ENCODE measurements at places on chromosomes 13 and 19.

GRCh38 chr13:28684257-28684656 lies 25.3 kb downstream of the POMP start:
- DNase-seq, result no peak

GRCh38 chr13:28718196-28718542 lies 601 bp downstream of the SLC46A3 start:
- DNase-seq, result no peak

DNA sequence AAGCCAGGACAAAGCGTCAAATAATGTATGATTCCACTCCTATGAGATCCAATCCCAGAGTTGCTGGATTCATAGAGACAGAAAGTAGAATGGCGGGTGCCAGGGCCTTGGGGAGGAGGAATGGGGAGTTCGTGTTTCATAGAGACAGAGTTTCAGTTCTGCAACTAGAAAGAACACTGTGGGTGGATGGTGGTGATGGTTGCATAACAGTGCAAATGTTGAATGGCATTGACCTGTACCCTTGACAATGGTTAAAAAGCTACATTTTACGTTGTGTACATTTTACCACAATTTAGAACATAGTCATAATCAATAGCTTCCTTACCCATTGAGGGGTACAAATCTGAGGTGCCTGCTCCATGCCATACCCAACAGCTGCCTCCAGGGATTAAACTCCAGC lies 33.4 kb downstream of the MBD3L2B start:
- no peak for DNase-seq

DNA sequence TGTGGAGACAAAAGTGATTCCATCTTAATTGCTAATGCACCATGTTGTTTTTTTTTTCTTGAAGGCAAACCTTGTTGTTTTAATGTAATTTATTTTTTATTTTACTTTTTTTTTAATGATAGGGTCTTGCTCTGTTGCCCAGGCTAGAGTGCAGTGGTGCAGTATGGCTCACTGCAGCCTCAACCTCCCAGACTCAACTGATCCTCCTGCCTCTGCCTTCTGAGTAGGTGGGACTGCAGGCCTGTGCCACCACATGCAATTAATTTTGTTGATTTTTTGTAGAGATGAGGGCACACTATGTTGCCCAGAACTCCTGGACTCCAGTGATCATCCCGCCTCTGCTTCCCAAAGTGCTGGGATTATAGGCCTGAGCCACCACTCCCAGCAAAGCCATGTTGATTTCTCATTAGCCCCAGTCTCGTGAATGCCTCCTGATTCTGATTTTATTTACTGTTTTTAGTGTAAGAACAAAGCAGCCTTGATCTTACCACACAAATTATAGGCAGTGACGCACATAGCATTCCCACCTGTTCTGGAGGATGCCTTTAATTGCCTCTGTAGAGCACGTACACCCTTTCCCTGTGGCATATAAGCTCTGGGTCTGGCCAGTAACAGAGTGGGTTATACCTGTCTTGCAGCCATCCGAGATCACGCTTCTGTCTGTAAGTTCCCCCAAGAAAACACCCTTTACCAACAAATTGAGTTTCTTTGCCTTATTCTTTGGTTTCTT lies 150.4 kb downstream of the GGACT start:
- no peak for DNase-seq

DNA sequence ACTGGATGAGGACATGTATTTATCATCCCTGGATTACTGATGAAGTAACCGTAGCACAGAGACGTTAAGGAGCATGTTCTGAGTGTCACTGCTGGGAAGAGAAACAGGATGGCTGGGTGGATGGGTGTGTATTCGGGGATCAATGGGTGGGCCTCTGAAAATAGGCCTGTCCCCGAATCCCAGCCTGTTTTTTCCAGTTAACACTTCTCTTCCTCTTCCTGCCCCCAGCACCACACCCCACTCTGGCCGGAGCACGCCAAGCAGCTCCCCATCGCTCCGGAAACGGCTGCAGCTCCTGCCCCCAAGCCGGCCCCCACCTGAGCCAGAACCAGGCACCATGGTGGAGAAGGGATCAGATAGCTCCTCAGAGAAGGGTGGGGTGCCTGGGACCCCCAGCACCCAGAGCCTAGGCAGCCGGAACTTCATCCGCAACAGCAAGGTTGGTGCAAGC lies 8.8 kb downstream of the GRAMD1A start:
- no peak for DNase-seq

- peak; percentile 13 for DNase-seq
These were observed 967 bp upstream of the TPT1 start for GRCh38 chr13:45341799-45342500.

DNA sequence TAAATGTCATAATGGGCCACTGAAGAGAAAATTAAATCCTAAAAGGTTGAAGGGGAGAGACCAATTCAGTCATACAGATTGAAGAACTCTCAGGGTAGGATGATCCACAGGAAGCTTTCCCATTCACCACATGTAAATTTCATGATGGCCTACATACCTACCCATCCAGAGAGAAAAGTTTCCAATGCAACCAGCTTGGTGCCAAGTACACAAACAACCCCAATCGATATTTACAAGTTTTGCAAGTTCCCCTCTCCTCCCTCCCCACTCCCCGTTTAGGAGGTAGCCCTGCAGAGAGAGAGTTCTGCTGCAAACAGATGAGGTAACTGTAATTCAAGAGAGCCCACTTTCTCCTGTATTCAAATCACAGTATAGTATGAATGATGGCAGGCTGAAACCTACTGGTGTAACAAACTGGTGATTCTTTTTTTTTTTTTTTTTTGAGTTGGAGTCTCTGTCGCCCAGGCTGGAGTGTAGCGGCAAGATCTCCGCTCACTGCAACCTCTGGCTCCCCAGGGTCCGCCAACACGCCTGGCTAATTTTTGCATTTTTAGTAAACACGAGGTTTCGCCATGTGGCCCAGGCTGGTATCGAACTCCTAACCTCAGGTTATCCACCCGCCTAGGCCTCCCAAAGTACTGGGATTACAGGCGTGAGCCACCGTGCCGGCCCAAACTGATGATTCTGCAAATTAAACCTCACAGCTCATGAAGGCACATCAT lies 14.4 kb downstream of the FOXO1 start:
- DNase-seq, result no peak

DNA sequence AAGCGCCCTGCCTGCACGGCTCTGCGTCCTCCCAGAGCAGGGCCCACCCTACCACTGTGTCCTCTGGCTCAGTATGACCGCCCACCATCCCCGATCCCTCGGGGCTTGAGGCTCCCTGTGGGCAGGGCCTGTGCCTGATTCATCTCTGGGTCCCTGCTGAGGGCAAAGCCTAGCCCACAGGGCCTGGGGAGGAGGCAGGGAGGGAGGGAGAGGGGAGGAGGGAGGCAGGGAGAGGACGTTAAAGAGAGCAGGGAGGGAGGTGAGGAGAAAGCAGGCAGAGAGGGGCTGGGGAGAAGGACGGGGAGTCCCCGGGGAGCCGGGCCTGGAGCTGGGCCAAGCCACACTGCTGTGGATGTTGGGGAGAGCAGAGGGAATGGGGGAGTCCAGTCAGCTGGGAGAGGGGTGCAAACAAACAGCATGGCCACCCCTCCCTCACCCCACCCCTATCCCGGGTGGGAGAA lies 4.0 kb upstream of the ERFL start:
- DNase-seq, result no peak

GRCh38 chr13:112058941-112059340 lies 8.0 kb upstream of the SOX1 start:
- DNase-seq, result no peak

DNA sequence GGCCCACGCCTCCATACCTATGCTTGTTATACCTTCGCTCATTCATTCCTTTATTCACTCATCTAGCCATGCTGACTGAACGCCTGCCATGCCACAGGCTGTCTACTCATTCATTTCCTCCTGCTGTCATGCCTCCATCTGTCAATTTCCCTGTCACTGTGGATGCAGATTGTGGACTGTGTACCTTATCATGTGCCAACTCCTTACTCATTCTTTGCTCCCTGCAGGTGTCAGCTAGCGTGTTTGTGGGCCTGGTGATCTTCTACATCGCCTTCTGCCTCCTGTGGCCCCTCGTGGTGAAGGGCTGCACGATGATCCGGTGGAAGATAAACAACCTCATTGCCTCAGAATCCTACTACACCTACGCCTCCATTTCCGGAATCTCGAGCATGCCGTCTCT lies 4.1 kb upstream of the PSMD8 start:
- no peak for DNase-seq

DNA sequence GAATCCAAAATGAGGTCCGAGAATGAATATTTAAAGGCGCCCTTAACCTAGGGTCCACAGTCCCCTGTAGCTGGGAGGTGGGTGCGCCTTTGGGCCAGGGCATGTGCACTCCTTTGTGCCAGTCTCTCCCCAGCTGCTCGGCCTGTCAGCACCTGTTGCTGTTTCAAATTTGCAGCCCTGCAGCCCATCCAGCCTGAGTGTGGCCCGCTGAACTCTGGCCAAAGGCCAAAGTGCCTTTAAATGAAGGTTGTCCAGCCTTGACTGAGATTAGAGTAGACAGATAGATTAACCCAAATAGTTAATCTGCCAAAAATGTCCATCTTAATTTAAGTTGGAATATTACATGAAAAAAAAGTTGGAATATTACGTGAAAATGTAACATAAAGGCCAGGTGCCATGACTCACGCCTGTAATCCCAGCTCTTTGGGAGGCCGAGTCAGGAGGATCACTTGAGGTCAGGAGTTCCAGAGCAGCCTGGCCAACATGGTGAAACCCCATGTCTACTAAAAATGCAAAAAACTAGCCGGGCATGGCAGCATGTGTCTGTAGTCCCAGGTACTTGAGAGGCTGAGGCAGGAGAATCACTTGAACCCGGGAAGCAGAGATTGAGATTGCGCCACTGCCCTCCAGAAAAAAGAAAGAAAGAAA lies 25.3 kb downstream of the TPT1 start:
- DNase-seq, result no peak

- DNase-seq, result peak; percentile 76
These were observed 53.0 kb upstream of the ATP12A start for GRCh38 chr13:24627090-24627714.

GRCh38 chr13:113275387-113275786 lies 21.7 kb upstream of the LAMP1 start:
- DNase-seq, result peak; percentile 52

DNA sequence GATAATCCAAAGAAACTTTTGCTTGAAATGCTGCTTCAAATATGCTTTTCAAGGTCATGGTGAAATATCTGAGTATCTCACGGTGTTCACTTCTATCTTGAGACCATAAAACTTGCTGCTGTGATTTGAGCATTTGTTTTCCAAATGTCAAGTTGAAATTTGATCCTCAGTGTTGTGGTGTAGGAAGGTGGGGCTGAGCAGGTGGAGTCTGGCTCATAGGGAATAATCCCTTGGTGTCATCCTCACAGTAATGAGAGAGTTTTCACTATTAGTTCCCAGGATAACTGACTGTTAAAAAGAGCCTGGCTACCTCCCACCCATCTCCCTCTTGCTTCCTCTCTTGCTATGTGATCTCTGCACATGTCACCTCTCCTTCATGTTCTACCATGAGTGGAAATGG lies 858.0 kb upstream of the SLITRK5 start:
- DNase-seq, result no peak

Measured in HuH-7 (cell line).